ENCODE measurements at places on chromosomes 4 and X.

DNA sequence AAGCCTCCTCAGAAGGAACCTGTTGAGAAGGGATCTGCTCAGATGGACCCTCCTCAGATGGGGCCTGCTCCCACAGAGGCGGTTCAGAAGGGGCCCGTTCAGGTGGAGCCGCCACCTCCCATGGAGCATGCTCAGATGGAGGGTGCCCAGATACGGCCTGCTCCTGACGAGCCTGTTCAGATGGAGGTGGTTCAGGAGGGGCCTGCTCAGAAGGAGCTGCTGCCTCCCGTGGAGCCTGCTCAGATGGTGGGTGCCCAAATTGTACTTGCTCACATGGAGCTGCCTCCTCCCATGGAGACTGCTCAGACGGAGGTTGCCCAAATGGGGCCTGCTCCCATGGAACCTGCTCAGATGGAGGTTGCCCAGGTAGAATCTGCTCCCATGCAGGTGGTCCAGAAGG is 22.9 kb downstream of the REST start:
- DNase-seq = no peak

GRCh38 chrX:115093191-115093590 is 75.8 kb upstream of the IL13RA2 start:
- no peak for DNase-seq

DNA sequence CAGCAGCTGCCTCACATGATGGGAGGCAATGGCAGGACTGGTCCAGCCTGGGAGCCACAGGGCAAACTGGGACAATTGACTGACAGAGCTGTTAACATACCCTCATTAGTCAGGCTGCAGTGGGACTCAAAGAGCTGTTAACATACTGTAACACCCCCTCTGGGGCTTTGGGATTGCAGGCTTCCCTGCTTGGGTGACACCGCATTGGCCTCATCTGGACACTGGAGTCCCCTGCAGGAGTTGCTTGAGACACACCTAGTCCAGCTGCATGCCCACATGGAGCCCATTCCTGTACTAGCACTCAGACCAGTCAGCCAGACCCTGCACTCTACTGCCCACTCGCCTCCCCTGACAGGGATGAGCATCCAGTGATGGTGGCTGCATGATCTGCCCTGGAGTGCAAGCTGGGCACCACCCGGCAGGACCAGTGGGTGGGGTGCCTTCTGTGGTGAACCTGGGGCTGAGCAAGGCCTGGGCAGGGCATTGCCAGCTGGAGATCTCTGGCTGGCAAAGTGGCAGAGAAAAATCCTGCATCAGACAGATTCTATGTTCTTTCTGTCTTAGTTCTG is 138.8 kb downstream of the DTHD1 start:
- no peak for DNase-seq

GRCh38 chr4:80610845-80611677 is 275.5 kb downstream of the CFAP299 start:
- no peak for DNase-seq

DNA sequence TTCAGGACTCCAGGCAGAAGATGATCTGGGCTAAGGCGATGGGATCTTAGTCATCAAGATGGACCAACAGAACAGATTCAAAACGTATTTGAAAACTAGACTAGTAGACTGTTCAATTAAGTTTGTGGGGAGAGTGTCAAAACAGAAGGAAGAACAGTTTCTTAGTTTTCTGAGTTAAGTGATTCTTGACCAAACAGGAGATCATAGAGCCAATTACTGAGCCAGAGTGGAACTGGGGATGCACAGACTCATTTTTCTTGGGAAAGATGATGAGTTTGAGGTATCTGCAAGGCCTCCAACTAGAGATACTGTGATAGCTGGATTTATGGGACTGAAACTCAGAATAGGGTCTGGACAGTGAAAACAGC is 119.5 kb downstream of the REELD1 start:
- no peak for DNase-seq

DNA sequence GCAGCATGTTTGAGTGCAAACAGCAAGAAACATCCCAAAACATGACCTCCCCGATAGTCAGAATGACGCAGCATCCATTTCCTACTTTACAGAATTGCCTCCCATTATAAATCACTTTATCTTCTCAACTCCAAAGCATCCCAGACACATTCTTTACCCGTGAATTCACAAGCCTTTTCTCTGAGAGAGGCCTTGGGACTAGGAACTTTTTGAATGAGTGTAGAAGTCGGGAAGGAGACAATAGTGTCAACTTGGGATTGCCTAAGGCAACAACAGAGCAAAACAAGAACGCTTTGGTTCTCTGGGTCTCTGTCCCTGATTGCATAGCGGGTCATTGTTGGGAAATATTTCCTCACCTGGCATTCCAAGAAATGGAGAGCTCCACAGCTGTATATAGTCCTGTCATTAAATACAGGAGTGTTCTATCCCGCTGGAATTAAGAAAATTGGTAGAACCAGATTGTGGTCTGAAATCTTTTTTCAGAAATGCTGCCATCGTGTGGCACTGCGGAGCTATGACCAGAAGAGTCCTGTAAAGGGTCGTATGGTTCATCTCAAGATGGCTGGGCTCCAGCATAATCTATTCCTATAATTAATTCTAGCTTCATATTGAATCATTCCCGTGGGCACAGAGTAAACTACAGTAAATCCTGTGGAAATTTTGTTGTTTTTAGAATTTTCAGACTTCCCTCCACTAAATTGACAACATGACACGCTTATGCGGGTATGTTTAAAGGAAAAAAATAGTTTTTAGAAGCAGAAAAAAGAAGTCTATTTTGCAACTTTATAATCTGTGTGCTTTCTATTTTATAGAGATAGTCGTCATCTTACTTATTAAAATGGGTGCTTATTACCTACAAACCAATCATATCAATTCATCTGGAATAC is 2.0 kb upstream of the SPP1 start:
- DNase-seq = no peak

DNA sequence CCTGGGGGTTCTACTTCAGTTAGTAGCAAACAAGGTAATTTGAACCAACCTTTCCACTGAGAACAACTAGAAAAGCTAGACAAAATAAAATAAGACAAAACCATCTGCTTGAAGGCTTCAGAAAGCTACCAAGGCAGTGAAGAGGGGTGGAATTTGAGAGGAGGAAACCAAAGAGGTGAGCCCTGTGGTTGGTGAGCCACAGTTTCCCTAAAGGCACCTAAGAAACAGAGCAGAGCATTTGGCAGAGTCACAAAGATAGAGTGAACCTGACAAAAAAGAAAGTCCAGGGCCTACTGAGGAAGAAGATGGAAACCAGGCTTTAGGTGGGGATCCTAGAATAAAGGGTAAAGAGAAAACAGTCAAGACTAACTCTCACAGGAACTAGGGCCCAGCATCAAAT is 44.3 kb downstream of the CHST7 start:
- DNase-seq = no peak

DNA sequence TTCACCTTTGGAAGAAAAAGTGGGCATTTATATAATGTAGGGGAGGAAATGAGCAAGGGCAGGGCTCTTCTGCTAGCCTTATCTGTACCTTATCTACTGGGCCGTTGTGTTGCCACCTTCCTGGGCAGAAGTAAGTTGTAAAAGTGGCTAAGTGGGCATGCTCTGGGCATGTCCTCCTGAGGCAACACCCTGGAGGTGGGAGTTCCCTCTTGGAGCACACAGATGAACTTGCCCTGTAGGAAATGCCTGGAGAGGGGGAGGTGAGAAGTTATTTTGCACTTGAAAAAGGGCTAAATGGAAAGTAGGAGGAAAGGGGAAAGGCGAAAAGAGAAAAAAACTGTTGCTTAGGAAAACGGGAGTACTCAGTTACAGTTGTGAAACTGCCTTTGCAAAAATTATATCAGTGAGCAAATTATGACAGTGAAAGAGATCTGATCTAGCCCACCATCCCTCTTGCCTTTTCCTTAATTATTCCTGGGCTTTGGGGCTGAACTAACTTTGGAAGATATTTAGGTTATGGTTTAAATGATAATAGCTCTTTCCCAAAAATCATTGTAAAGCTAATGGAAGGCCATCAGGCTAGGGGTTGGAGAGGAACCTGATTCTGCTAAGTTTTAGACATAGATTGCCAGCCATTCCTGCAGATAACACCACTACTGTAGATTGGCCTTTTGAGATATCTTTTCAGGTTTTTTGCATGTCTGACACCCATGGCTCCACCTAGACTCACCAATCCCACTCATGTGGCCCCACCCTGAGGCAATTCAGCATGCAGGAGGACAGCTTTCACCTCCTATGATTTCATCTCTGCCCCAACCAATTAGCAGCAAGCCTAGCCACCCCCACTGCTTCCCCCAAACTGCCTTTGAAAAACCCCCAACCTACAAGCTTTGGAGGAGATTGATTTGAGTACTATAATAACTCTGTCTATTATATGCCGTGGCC is 20.5 kb upstream of the ZNF81 start:
- DNase-seq = no peak

GRCh38 chr4:181690498-181690897 is 552.7 kb upstream of the TENM3 start:
- no peak for DNase-seq

DNA sequence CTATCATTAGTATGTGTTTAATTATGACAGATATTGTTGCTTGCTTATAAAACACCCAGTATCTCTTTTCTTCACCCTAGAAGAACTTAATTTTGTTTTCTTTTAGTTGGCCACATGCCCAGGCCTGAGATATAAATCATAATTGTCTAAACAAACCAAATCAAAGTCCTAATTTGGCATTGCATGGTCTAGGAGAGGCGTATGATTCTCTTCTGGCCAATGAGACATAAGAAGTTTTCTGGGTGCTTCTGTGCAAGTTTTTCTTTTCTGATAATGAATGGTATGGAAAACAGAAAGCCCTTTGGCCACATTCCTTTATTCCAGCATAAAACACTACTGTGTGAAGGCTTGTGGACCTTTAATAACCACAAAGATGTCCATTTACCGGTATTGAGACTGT is 192.9 kb upstream of the CTSO start:
- DNase-seq = no peak

GRCh38 chr4:87949961-87950360 is 25.6 kb upstream of the SPP1 start:
- no peak for DNase-seq

- no peak for DNase-seq
Measured at GRCh38 chr4:163701916-163702315, 207.4 kb downstream of the TMA16 start.

GRCh38 chr4:112807083-112807482 is 170.1 kb downstream of the LARP7 start:
- DNase-seq = no peak

DNA sequence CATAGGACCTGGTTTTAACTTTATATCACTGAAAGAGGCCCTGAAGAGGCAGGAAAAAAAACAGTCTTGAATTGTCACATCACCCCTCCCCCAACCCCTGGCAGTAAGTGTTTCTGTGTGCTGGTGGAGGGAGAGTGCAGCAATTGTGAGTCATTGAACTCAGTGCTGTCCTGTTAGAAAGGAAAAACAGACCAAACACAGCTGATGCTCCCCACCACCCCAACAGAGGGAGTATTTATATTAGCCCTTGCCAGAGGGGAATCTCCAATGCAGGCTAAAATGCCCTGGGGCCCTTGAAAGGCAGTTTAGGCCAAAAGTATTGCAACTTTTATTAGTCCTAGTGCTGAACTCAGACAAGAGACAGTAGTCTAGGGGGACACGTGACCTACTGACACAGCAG is 197.8 kb upstream of the AGTR2 start:
- no peak for DNase-seq

GRCh38 chr4:110106931-110107296 is 91.5 kb downstream of the ELOVL6 start:
- DNase-seq = no peak

DNA sequence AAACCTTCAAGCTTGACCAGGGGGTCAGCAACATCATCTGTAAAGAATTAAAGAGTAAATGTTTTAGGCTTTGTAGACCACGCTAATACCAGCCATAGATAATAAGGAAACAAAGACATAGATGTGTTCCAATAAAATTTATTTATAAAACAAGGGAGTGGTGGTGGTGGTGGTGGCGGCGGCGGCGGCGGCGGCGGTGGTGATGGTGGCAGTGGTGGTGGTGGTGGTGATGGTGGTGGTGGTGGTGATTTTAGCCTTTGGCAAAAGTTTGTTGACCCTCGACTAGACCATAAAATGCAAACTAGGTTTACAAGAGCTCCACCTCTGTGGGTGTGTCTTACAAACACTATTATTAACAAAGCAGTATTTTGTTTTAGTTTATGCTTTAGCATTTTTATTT is 222.3 kb upstream of the SPOCK3 start:
- DNase-seq = no peak

DNA sequence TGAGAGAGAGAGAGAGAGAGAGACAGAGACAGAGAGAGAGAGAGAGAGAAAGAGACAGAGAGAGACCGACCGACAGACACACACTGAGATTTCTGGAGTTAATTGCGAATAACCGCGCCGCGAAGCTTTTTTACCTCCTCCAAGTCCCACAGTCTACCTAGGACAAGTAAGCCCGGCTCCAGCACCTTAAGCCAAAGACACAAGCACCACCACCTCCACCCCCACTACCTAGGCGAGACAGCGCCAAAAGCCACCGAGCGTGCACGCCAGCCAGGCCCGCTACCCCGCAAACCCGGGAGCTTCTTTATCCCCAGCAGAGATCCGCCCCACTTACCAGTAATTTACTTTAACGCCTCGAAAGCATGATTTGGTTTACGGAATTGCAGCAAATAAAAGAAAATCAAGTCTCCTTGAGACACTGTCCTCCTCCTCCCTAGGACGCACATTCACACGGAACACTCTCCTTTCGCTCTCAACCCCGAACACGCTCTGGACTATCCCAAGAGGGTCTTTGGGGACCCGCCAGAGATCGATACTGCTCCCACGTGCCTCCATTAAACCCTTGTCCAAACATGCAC is 649.6 kb upstream of the DIPK2B start:
- DNase-seq = peak; percentile 47

DNA sequence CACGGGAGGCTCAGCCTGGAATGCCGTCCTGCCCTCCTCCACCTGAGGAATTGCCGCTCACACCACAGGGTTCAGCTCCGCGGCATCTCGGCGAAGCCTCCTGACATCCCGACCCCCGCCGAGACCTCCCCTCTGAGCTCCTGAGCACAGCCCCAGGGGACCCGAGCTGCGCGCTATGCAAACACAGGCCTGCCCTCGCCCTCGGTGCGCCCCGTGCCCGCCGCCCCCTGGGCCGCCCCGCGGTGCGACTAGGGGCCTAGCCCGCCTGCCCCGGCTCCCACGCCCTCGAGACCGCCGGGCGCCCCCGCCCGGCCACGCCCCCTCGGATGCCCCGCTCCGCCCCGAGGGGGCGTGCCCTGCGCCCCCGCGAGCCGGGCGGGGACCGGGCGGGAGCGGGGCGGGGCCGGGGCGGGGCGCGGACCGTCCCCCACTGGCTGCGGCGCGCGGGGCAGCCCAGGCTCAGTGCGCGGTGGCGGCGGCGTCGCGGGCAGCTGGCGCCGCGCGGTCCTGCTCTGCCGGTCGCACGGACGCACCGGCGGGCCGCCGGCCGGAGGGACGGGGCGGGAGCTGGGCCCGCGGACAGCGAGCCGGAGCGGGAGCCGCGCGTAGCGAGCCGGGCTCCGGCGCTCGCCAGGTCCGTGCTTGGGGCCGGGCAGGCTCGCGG is at the start of gene FGFR3:
TSS of gene FGFR3 (plus strand) at position 462 of the 664 bp plus-strand sequence. CDS start 642 bp downstream, outside the sequence.
- peak; percentile 60 for DNase-seq
